ENCODE measurements at places on chromosomes 16 and 17.

DNA sequence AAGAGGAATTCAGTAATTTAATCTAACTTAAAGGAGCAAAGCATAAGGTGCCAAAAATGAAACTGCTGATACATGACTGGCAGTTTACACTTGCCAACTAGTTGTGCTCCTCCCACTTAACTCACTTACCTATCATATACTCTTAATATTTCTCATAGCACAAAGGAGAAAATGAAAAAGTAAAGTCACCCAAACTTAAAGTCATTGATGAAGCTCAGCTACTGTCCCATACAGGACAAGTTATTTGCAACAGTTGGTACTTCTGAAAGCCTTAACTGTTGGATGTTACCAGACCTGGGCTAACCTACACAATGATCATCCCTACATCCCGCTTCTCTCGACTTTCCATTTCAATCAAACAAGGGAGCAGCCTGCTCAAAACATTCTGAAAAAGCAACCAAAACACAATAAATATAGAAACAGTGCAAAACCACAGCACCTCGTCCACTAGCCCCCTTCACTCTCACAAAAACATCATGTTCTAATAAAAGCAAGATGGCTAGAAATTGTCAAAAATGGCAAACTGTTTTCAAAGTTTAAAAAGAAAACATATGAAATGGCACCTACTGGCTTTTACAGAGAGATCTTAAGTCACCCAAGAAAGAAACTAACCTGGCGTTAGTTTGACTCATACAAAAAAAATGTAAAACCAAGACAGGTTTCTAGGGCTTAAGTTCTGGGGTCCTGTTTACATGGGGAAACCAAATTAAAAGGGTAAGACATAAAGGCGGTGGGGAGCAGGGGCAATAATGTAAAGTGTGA lies 868 bp downstream of the MED13 start:
- no peak for DNase-seq

- no peak for DNase-seq
These were observed 2.4 kb downstream of the DOC2B start for GRCh38 chr17:179066-179432.

DNA sequence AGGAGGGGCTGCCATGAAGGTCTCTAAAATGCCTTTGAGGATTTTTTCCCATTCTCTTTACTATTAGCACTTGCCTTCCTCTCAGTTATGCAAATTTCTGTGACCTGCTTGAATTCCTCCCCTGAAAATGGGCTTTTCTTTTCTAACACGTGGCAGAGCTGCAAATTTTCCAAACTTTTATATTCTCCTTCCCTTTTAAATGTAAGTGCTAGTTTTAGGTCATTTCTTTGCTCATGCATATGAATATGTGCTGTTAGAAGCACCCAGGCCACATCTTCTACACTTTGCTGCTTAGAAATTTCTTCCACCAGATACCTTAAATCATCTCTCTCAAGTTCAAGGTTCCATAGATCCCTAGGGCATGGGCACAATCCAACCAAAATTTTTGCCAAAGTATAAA lies 11.8 kb downstream of the CLEC10A start:
- DNase-seq, result no peak

GRCh38 chr16:86398622-86399021 lies 111.7 kb upstream of the FOXF1 start:
- no peak for DNase-seq

- DNase-seq, result no peak
These were observed 119.5 kb downstream of the IRF8 start for GRCh38 chr16:86018487-86018886.

DNA sequence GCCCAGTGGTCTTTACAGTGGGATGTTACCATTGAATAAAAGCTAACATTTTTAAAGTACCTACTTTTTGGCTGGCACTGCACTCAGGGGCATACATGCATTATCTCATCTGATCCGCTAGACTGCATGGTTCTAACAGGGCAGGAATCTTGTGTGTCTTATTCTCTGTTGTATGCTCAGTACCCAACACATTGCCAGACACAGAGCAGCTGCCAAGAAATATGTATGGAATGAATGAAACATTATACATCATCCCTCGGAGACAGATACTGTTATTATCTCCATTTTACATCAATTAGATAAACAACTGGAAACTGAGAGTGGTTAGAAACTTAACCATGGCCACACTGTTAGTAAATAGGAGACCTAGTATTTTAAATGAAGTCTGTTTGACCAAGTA lies 74.1 kb upstream of the CDH11 start:
- DNase-seq, result no peak

- no peak for DNase-seq
These were observed 445.7 kb upstream of the MAF start for GRCh38 chr16:80046261-80046660.
